ENCODE measurements at places on chromosomes 5 and 9. TPM values are rescaled to one million over a fixed set of nuclear protein-coding genes. Genes with fewer than 3 reads are reported as not detected.

IL9 gene
- not detected for total RNA-seq

GRCh38 chr5:98779264-98779877 is 5.9 kb downstream of the RGMB start:
- no peak for DNase-seq

GRCh38 chr5:109989994-109990722 is 300.4 kb downstream of the MAN2A1 start:
- no peak for DNase-seq

CEL gene
- 0.36 TPM for total RNA-seq

DNA sequence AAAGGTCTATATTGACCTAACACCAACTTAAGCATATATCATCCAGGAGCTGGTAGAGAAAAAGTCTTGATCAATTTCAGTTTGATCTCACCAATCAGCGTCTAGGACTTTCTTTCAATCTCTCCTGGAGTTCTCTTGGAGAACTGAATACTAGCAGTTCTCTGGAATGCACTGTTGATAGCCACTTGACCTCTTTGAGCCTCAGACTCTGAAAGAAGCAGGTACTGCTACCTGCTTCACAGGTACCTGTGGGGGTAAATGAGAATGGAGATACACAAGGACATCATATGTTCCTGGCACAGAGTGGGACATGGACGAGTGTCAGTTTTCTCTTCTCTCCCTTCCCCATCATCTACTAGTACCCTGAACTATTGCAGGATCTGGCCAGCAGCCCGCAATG is 16.0 kb downstream of the CMYA5 start:
- DNase-seq = no peak

- no peak for DNase-seq
Observed at GRCh38 chr9:10434412-10434811, 178.4 kb downstream of the PTPRD start.

- DNase-seq = no peak
Observed at GRCh38 chr5:62779010-62779422, 200.4 kb downstream of the LRRC70 start.

DNA sequence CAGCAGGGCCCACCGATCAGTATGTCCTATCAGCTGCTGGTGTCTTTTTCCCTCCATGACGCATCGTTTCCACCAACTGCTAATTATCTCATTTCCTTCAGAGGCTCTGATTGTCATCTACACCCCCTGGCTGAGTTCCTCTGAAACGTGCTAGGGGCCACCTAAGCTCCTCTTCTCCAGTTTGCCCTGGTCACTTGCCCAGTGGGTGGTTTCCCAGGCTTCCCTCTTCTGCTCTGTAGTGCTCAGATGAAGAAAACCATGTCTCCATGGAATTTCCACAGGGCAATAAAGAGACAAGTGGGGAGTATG is 65.3 kb downstream of the TSTD2 start:
- no peak for DNase-seq

DNA sequence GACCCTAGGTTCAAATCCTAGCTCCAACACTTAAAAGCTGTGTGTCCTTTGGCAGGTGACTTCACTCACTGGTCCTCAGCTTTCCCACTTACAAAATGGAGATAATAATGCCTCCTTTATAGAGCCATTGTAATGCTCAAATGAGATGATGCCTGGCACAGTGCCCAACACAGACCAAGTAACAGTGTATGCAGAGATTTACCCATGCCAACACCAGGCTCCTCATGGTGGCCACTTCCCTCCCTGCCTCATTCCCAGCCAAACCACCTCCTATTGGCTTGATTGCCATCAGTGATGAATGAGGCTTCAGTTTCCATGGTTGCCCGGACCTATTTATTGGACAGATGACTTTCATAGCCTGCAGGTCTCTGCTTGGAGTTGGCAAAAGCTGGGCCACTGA is 469.4 kb downstream of the CDK5RAP2 start:
- no peak for DNase-seq

DNA sequence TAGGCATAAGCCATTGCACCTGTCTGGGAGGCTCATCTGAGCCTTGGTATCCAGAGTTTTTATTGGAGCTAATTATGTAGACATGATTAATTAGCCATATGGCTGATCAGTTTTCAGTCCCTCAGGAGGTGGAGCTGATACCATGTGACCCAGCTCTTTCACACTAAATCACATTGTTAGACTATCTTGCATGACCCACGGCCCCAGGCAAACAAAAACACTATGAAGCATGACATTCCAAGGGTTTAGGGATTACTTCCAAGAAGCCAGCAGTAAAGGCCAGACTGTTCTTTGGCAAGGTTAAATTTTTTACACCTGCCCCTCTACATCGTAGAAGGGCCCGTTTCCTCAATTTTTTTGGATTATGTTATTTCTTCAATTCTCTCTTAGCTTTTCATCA is 5.0 kb upstream of the C5orf24 start:
- DNase-seq = no peak

TPM2 gene
- total RNA-seq = 301 TPM

- DNase-seq = no peak
Observed at GRCh38 chr5:167870055-167870454, 421.4 kb upstream of the WWC1 start.

DNA sequence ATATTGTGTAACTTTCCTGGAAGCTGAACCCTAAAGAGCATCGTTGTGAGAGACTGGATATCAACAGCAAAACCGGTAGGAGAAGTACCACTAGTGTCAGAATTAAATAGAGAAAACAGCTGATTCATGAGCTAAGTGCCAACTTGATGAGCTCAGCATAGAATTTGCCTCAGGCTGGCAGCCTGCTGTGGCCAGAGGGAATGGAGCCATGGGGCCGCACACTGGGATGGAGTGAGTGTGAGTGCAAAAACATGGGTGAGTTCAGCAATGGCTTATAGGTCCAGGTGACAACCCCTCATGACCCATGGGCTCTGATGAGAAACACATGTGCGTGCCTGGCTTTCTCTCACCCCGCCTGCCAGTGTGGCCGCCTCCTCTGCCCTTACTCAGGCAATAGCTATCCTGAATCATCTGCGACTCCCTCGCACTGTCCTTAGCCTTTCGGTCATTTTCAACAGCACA is 25.4 kb downstream of the ADAMTS16 start:
- no peak for DNase-seq

PFN3 gene
- total RNA-seq = not detected

GRCh38 chr5:138661291-138661960 is 86.2 kb upstream of the HSPA9 start:
- DNase-seq = no peak

DNA sequence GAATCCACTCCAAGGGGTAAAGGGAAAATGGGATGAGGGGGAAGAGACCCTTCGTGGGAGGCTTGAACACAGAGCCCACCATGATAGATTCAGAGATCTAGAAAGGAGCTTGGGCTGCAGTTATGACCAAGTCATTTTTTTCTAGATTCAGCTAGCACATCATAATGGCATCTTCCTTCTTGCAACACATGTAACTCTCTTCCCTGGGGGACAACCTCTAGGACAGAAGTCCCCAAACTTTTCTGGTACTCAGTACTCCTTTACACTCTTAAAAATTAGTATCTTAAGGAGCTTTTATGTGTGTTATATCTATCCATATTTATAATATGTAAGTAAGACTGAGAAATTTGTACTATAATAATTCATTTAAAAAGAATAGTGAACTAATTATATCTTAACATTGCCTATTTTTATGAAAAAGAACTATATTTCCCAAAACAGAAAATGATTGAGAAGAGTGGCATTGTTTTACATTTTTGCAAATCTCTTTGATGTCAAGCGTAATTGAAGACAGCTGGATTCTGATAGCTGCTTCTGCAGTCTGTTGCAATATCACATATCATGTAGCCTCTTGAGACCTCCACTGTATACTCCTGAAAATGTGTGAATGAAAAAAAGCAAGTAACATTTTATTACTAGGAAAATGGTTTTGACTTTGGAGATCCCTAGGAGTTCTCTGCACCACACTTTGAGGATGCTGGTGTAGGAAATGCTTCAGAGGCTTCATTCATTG is 875 bp downstream of the ACO1 start:
- no peak for DNase-seq

DNA sequence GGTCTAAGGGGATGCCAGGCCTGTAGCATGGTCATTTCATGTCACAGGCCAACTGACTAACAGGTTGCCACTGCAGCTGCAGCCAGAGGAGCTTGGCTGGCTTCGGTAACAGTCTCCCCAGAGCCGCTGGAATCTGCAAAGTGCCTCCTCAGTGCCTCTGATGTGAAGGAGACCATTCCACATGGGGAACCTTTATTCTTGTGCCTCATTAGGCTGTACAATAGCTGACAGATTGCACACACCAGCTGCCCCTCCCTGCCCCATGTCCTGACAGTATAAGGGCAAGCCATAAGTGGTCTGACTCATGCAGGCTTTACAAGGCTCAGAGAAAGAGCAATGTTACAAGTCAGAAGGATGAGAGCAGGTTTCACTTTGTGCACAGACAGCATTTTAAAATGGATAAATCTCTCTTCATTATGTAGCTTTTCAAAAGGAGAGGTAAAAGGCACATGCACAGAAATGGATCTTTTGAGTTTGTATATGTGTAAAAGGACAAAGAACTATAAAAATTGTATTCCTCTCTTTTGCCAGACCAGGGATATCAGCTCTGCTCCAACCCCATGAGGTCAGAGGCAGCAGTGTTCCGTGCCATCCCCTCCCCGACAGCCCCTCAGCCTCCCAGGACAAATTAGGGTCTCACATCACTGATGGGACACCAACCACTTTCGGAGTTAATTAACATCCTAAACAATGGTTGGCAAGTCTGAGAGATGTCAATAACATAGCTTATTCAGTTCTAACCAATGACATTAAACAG is 467.8 kb downstream of the TMEM232 start:
- no peak for DNase-seq

ASPN gene
- total RNA-seq = 4.8 TPM

DNA sequence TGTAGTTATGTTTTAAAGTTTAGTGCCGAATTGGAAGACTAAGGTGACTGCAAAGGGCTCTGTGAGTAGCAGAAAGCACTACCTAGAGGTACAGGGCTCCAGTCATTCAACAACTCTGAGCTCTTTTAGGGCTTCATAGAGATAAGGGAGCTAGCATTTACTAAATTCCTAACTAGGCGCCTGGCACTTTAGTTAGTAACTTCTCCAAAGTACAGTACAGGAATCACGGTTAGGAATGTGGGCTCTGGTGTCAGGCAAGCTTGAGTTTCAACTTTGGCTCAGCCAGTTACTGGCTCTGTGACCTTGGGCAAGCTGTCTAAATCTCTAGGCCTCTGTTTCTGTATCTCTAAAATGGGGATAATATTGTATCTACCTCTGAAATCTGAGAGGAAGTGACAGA is 115.3 kb downstream of the SLIT3 start:
- DNase-seq = no peak

DNA sequence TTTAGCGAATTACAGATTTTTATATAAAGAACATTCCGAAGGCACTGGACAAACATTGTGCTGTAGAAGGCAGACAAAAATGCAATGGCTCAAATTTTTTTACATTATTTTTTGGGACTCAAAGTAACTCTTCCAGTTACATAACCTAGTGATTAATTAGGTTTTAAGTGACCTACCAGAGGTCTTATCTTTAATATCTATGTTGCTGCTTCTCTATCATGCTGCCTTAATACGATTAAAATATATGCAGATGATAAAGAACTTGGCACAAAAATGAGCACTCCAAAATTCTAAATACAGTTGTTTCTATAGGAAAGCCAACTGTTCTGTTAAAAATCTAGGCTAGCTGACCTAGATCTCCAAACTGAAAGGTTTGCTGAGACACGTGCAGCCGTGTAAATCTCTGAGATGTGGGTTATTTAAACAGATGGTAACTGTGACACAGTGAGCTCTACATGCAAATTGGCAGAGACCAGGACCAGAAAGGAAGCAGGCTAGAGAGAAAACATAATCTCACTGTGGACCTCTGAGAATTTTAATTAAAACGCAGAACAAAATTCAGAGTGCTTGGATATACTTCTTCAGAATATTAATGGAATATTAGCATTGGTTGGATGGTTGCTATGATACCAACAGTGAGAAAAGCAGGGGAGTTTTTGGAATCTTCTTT is 56.2 kb downstream of the CAMK4 start:
- DNase-seq = no peak

DNA sequence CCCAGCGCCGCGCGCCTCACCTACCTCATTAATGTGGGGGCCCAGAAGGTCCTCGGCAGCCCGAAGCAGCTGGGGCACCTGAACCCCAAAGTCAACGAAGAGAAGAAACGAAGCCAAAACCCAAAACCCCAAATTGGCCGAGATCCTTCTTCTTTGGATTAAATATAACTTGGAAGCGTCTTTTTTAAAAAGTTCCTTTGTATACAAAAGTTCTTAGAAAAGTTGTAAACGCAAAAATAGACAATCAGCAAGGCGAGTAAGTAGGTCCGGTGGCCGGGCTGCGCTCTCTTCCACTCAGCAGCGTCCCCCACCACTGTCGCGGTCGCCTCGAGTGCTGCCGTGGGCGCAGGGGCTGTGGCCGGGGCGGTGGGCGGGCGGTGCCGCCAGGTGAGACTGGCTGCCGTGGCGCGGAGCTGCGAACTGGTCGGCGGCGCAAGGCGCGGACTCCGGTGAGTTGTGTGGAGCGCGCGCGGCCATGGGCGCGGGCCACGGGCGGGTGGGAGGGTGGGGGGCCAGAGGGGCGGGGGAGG is 360 bp downstream of the KLF4 start:
- DNase-seq = peak; percentile 30

C9orf153 gene
- total RNA-seq = 1.2 TPM

SNAPC3 gene
- total RNA-seq = 37.7 TPM

PCDHA12 gene
- total RNA-seq = 0.69 TPM

GRCh38 chr5:74099538-74100267 is 473.7 kb downstream of the ARHGEF28 start:
- DNase-seq = no peak

DNA sequence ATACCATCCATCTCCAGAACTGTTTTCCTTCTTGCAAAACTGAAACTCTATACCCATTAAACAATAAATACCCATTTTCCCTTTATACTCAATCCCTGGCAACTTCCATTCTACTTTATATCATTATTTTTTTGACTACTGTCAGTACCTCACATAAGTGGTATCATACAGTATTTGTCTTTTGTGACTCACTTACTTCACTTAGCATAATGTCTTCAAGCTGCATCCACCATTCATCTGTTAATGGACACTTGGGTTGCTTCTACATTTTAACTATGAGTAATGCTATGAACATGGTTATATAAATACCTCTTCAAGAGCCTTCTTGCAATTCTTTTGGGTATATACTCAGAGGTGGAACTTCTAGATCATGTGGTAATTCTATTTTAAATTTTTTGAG is 11.6 kb upstream of the TYRP1 start:
- no peak for DNase-seq

GRCh38 chr5:77337686-77338085 is 127.2 kb downstream of the PDE8B start:
- DNase-seq = no peak

ISL1 gene
- 5.4 TPM for total RNA-seq

ANKRD34B gene
- total RNA-seq = not detected

TEK gene
- 21.3 TPM for total RNA-seq

- no peak for DNase-seq
Observed at GRCh38 chr5:77696120-77696519, 57.6 kb upstream of the OTP start.

NTNG2 gene
- 1.8 TPM for total RNA-seq

GRCh38 chr5:75668445-75668844 is 48.8 kb downstream of the POC5 start:
- DNase-seq = no peak

PLPP6 gene
- 4.9 TPM for total RNA-seq

- DNase-seq = no peak
Observed at GRCh38 chr5:179607160-179607931, 16.1 kb downstream of the HNRNPH1 start.
